CD4-positive, alpha-beta T cell (primary cell): ENCODE measurements at places on chromosomes 6 and 20. TPM values are rescaled to one million over a fixed set of nuclear protein-coding genes. Genes with fewer than 3 reads are reported as not detected.

- no peak for DNase-seq
These were observed 1009.2 kb upstream of the GJE1 start for GRCh38 chr6:141123497-141123896.

DNA sequence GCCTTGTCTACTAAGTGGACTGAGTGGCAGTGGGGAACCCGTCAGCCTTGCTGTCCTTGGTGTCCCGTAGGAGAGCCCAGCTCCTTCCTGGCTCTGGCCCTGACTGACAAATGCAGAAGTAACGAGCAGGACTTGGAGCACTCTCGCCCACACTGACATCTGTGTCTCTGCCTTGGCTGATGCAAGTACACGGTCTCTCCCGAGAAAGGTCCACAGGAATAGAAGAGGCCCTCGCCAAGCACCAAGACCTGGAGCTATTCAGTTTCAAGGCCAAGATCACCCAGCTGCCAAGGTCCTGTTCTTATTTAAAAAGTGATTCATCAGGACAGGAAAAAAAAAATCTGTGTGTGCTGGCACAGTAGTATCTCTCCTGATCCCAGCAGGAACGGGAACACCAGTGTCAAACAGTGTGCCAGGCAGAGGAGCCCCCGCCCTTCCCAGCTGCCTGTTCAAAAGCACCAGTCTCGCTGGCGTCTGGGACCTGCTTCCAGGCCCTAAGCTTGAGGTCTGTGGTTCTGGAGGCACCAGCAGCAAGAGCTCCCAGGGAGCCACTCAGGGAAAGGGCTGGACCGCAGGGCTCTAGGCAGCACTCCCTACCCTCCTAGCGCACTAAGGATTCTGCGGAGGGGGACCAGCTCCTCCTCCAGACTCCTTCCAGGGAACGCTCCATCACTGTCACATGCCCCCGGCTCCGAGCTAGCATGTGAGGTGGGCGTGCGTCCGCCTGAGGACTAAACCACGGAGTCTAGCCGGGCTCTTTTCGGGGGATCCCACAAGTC, 376.9 kb downstream of the RNGTT start:
- DNase-seq, result no peak

GRCh38 chr20:56689852-56690485, 60.9 kb downstream of the TFAP2C start:
- DNase-seq, result no peak

- no peak for DNase-seq
These were observed 303.9 kb upstream of the DEFB112 start for GRCh38 chr6:50353603-50354002.

DNA sequence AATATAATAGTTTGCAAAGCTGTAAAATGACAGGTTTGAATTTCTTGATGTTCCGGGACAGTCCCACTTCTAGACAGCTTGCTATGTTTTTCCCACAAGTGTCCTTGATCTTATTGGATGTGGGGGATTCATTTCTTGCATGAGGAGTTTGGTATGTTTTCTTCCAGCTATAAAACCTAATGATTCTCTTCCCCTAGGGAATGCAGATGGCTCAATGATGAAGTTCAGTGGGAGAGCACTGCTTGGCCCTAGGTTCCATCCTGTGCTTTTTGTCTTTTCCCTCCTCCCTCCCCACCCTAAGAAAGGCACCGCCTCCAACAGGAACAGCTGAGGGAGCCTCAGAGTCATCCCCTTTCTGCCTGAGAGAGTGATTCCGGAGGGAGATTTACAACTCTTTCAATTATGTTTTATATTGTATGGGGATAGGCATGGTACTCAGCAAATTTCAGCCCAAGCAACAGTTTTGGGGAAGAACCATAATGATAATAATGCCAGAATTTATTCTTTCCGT, 149.2 kb downstream of the PHACTR1 start:
- DNase-seq, result no peak

DNA sequence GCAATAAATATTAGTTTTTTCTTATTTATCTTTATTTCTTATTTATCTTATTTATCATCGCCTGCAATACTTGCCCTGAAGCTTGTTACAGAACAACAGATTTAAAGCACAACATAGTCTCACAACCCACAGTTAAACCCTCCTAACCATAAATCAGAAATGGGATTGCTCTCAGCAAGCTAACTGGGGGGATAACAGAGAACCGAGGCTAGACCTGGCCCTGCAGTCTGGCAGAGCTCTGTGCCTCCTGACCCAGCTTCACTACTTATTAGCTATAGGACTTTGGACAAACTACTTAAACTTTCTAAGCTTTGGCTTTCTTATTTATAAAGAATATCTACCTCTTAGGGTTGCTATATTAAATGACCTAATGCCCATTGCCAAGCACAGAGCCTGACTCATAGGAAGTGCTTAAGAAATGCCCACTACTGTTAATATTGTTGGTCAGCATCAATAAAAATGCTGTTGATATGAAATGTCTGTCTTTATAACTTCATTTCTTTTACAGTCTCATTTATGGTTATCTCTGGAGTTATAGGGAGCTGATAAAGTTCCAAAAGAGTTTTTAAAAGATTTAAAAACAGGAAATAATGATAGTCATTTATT, 87.9 kb upstream of the BEND6 start:
- no peak for DNase-seq

DNA sequence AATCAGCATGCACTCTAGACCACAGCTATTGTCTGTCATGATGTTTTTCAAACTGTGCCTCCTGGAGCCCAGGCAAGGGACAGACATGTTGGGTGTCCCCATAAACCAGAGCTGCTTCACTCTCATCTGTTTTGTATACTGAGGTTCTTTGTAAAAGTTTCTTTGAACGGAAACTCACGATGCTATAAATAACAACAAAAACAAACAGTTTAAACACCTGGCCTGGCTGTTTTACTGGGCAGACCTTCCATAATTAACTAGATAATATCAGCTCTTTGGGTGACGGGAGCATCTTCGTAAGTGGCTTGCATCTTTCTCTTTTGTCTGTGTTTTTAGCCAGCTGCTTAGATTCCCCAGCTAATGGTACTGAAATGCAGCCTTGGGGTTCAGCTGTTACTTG, 190.3 kb downstream of the ZDHHC14 start:
- DNase-seq, result no peak

GRCh38 chr20:14832630-14833029, 495.2 kb upstream of the FLRT3 start:
- no peak for DNase-seq

DNA sequence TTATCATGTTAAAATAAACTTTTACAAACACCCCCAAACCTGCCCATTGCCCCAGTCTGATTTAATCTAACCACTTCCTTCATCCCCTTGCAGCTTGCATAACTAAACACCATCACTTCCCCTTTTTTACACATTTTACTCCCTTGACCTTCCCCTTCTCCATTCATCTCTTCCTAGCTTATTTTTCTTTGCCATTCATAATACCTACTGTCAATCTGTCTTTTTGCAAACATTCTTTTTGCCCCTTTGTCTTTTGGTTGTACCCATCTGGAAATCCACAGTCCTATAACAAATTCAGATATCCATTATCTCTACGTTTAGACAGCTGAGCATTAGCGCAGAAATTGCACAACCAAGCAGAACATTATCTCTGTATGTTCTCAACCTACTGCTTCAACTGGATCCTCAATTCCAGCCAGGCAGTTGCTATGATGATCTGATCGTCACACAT, 51.2 kb downstream of the C6orf52 start:
- DNase-seq, result no peak

DNA sequence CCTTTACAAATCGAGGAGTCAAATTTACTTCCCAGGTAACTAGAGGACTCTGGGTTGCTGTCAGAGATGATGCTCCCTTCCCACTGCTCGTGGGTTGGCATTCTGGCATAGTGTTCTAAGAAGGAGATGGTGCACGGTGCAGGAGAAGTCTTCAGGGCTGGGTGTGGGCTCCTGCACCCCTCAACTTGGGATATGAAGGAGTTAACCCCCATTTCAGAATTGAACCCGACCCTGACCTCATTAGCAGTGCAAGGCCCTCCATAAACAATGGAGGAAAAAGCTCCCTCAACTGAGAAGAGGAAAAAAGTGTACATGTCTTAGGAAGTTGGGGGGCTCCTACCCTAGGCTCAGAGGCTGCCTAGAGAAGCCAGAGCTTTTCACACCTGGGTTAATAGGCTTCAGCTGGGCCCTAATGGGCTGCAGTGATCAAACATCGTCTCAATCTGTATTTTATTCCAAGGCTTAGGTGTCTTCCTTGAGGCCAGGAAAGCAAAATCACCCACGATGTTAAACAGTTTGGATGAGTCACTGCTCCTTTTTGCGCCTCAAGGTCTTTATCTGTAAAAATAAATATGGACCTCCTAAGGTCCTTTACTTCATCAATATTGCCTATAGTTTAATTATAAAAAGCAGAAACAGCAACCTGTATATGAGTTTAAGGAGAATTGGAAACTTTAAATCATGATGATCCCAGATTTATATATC, 29.4 kb downstream of the TFAP2B start:
- no peak for DNase-seq

- no peak for DNase-seq
These were observed 8.5 kb downstream of the TPD52L2 start for GRCh38 chr20:63873477-63873971.

GRCh38 chr6:155378724-155379123, 64.4 kb upstream of the TFB1M start:
- DNase-seq, result no peak

GRCh38 chr6:99606656-99607415, at the start of gene PRDM13:
TSS of gene PRDM13 (plus strand) at chr6:99606833. CDS start at chr6:99607035, 202 bp downstream.
- no peak for DNase-seq

DNA sequence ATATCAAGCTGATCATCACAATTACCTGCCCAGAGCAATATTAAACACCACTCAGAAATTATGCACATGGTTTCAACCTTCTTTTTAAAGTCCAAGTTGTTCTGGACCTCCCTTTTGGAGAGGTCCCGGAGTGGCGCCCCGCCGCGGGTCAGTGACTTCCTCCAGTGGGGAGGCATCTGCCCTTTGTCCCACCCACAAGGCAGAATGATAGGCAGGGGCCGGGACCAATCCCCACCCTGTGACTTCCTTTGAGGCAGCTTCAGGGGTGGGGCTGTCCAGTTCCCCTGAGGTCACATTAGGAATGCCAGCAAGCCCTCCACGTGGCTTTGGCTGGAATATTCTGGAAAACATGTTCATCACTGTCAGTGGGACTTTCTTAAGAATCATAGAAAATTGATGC, 207.0 kb downstream of the ANKRD60 start:
- no peak for DNase-seq

DNA sequence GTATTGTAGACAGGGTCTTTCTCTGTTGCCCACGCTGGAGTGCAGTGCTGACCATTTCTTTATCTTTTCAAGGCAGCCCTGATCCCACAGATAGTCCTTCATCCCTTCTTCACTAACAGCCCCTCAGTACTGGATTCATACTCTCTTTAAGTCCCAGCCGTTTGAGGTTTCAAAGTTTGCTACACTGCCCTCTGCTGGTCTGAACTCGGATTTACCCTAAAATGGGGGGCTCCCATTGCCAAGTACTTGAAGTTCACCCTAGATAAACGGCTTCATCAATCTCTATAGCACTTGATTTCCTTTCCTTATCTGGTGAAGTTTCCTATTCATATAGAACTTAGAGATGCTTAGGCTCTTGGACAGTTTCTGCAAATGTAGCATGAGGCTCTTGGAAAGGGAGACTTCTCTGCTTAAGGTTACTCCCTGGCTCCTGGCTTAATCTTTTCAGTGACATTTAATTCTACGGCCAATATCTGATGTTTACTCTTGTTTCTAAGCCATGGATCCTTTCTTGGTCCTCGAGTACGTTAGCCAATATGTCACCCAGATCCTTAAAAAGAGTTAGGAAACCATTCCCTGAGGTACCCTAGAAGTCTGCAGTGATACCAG, 21.4 kb upstream of the PREP start:
- DNase-seq, result peak; percentile 37

- DNase-seq, result peak; percentile 78
These were observed 10.1 kb downstream of the ISM1 start for GRCh38 chr20:13231031-13231752.

Gene GABRR1
- not detected for total RNA-seq

Gene SOX4
- 22.1 TPM for total RNA-seq

Gene HLA-G
- total RNA-seq, result 2.9 TPM

Gene ULBP2
- total RNA-seq, result 1.8 TPM

Gene OR2H2
- not detected for total RNA-seq

Gene PDE7B
- 0.25 TPM for total RNA-seq

Gene ZSWIM3
- 0.36 TPM for total RNA-seq

Gene PI16
- 5.2 TPM for total RNA-seq

Gene FOXS1
- total RNA-seq, result not detected

Gene CCDC170
- not detected for total RNA-seq

Gene HDAC2
- 40.8 TPM for total RNA-seq

Gene TXLNB
- total RNA-seq, result 0.17 TPM

Gene CST4
- not detected for total RNA-seq

Gene NKX2-2
- not detected for total RNA-seq

Gene SIGLEC1
- total RNA-seq, result 0.11 TPM
